Activated CD8-positive, alpha-beta memory T cell treated with anti-CD3 and anti-CD28 coated beads, Interleukin-2, amount 50 U/mL, for 4 hours (primary cell): ENCODE measurements at places on chromosomes 11 and 22.

GRCh38 chr11:60782393-60783140 lies 2.6 kb upstream of the MS4A10 start:
- no peak for DNase-seq

- DNase-seq: no peak
Observed at GRCh38 chr11:44343778-44344422, 34.0 kb upstream of the ALX4 start.

GRCh38 chr11:17563961-17564686 lies 17.1 kb downstream of the OTOG start:
- DNase-seq: no peak

GRCh38 chr11:46513934-46514342 lies 79.9 kb downstream of the AMBRA1 start:
- DNase-seq: no peak

GRCh38 chr11:34207487-34208180 lies 102.2 kb downstream of the NAT10 start:
- no peak for DNase-seq

DNA sequence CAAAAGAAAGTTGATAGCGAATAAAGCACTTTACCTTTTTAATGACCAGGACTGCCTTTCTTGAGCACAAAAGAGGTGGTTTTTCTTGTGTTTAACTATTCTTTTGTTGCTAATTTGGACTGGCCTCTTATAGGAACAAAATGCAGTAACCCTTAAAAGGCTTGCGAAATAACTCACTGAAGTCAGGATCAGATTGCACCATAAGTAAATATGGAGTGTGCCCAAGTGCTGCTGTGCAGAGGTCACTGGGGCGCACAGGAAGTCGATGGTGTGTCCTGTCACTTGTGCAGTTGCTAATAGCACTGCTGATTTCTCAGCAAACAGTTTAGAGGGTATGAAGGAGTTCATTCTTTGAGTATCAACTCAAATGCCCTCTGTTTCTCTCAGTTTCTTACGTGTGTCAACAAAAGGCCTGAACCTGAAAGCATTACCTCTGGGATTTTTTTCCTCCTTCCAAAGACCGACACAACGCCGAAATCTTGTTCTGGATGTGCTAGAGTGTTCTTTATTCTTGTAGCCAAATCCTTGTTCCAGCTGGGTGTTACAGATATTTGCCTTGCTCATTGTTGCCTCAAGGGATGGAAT lies 71.3 kb downstream of the ATXN10 start:
- DNase-seq: no peak

DNA sequence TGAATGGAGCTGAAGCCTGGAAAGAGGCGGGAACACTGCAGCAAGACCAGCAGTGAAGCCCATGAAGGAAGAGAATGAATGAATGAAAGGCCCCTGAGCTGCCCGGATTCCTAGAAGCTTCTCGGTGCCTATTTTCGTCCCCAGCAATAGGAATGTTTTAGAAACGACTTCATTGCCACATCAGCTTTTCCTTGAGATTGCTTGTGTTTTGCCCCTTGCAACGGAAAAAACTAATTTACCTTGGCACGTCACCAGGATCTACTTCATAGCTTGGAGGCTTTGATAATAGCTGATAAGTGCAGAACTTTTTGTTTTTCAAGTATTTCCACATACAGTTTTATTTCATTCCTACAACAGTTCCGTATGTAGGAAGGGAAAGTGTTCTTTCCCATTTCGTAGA lies 248.9 kb upstream of the NARS2 start:
- DNase-seq: no peak

DNA sequence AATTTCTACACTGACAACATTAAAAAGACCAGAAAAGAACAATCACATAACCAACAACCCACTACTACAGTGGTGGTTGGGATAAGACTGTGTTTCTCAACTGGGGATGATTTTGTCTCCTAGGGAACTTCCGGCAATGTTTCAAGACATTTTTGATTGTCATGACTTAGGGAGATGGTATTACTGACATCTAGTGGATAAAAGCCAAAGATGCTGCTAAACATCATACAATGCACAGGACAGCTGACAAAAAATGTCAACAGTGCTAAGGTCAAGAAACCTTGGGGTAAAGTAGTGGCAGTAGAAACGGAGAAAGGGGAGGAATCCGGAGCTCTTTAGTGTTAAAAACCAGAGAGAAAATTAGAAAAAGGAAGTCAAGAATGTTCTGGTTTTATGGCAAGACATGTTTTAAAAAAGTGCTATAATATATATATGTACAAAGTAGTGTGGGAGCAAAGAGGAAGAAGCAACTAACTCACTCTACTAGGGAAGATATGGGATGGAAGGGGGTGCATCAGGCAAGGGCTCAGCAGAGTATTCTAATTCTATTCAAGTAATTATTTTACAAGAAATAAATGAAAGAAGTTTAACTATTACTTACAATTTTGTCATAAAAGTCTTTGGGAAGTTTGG lies 37.2 kb downstream of the CKAP5 start:
- no peak for DNase-seq

DNA sequence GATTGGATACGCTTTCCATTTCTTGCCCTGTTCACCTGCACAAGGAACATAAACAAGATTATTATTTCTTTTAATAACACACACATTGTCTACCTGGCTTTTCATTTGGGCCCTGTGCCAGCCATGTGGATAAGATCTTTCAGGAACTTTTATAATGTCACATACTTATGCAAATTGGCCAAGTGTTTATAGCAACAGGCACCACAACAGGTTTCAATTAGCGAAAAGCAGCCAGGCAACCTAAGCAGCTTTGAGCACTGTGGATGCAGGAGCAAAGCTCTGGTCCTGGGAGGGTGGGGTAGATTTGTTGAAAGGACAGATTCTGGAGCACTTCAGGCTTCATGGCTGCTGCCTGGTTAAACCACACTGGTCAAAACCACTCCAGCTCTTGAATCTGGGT lies 217.4 kb downstream of the BARX2 start:
- no peak for DNase-seq

- DNase-seq: no peak
Observed at GRCh38 chr11:19093976-19094375, 23.0 kb upstream of the ZDHHC13 start.

GRCh38 chr11:68374531-68374930 lies 62.1 kb downstream of the LRP5 start:
- no peak for DNase-seq

- no peak for DNase-seq
Observed at GRCh38 chr11:134385171-134385570, 26.9 kb downstream of the B3GAT1 start.

DNA sequence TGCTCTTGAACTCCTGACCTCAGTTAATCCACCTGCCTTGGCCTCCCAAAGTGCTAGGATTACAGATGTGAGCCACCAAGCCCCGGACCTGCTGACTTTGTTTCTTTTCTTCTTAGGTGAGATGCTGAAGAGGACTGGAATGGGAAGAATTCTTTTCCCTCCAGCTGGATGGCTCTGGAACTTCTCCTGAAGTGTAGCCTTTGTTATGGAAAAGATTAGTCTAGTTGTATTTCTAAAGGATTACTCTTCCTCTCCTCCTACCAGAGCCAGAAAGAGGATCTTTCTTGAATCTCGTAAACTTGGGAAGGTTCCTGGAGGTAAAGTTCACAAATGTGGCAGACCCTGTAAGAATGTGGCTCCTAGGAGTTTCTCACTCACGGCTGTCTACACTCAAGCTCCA lies 95.4 kb upstream of the LARGE1 start:
- DNase-seq: no peak

GRCh38 chr11:100536979-100537378 lies 150.1 kb upstream of the ARHGAP42 start:
- no peak for DNase-seq

- no peak for DNase-seq
Observed at GRCh38 chr11:69454018-69454417, 27.4 kb upstream of the LINC01488 start.

GRCh38 chr22:49290711-49291110 lies 537.0 kb downstream of the BRD1 start:
- no peak for DNase-seq

DNA sequence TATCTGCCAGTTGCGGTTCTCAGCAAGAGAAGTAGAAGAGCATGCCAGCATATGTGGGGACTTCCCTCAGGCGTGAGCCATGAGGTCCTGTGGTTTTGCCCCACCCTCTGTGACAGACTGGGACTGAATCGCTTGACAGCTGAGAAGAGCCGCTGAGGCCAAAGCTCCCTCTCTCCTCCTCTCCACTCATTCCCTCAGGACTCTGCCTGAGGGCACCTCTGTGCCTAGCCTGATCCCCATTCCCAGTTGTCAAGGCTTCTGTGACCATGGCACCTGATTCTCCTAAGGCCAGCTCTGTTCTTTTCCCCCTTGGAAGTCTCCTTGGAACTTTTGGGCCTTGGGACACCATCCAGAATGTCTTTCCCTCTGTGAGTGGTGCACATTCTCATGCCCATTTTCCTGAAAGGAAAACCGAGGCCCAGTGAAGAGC lies 27.0 kb downstream of the ART5 start:
- DNase-seq: peak; percentile 24

DNA sequence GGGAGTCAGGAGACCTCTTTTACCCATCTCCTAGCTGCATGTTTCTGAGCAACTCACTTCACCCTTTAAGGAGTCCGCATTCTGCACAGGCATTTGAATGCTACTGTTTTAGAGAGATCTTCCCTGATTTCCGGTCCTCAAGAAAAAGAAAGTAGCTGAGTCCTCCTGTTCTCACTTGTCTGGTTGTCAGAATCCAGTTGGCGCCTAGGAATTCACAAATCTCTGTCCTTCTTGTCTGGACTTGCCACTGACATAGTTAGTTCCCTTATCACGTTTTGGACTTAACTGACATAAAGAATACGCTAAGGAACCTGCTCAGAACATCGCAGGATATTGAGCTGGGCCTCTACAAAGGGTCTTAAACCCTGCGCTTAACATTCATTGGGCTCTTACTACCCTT lies 61.3 kb upstream of the OR5P2 start:
- DNase-seq: no peak

- DNase-seq: no peak
Observed at GRCh38 chr11:117976445-117976844, 9.7 kb upstream of the IL10RA start.

DNA sequence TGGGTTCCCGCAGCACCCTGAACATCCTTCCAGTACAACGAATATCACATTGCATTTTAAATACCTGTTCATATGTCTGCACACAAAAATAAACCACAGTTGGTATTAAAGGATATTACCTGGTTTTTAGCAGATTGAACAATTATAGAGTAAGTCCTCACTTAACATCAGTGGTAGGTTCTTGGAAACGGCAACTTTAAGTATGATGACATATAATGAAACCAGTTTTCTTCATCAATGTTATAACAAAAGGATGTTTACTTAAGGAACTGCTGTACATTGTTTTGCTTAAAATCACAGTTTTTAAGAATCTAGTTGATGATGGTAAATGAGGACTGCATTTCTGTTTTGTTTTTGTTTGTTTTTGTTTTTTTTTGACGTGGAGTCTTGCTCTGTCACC lies 28.0 kb downstream of the TRIM66 start:
- no peak for DNase-seq

DNA sequence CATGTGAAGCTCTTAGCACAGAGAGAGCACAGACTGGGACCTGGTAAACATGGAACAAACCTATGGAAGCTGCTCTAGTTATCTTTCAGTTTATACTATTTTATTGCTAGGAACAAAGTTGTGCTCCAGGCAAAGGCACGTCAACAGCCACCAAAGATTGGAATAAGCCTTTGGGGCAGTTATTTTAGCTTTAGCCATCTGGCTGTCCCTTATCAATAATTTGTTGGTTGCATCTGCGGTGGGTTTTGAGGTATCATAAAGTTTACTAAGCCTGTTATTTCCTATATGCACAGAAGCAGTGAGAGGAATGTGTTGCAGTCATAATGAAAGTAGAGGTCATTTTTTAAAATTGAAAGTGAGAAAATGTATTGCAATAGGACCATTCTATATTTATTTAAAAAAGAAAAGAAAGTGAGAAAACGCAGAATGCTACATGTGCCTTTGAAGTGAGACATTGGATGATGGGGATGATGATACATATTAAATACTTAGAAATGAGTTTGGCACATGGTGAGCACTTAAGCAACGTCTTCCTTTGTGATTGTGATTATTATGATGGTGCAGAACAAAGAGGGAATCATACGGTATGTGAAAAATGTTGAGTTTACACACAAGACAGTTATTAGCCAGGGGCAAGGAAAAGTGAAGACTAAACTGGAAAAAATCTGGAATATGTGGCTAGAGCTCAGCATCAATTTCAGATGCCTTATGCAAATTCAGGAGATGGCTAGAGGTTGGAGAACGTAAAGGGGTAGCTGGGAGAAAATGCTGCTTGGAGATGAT lies 58.3 kb downstream of the PRR5L start:
- DNase-seq: no peak

- DNase-seq: no peak
Observed at GRCh38 chr11:35338921-35339320, 80.4 kb downstream of the SLC1A2 start.

- DNase-seq: no peak
Observed at GRCh38 chr22:37910890-37911672, 5.0 kb downstream of the MICALL1 start.

GRCh38 chr22:24002272-24002671 lies 3.0 kb downstream of the GSTT4 start:
- DNase-seq: no peak

- peak; percentile 24 for DNase-seq
Observed at GRCh38 chr11:3947061-3947460, 91.6 kb downstream of the STIM1 start.

DNA sequence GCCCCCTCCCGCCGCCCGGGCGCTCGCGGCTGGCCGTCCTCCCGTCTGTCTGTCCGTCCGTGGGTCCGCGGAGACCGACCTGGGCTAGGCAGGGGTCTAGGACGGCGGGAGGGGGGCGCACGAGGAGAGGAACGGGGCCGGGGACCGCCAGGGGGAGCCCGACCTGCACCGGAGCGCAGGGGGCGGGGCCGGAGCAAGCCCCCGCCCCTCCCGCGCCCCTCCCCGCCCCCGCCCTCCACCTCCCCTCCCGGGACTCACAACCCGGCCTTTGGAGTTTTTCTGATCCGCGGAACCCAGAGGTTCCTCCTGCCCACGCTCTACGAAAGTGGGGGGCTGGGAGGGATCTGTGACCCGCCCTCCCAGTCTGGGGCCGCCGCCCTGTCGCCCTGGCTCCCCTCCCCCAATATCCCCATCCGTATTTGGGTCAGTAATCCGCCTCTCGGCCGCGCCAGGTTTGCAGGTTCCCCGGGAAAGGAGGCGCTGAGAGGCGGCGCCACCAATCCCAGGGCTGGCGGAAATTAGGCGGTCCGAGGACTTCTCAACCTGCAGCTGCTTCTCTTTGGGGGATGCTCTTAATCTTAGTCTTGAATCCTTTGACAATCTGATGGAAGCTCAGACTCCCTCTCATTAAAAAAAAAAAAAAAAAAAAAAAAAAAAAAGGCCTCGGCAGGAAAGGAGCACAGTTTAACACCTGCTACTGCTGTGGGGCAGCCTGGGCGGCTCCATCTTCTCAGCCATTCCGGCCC lies 925 bp upstream of the KCNJ11 start:
- peak; percentile 87 for DNase-seq
